ENCODE measurements at places on chromosomes 2 and 18.

GRCh38 chr2:136246086-136246669 is 128.2 kb upstream of the CXCR4 start:
- DNase-seq: no peak

GRCh38 chr2:10028988-10029874 is 14.1 kb upstream of the KLF11 start:
- peak; percentile 50 for DNase-seq

- no peak for DNase-seq
These were observed 280.5 kb upstream of the PIK3C3 start for GRCh38 chr18:41674506-41674905.

DNA sequence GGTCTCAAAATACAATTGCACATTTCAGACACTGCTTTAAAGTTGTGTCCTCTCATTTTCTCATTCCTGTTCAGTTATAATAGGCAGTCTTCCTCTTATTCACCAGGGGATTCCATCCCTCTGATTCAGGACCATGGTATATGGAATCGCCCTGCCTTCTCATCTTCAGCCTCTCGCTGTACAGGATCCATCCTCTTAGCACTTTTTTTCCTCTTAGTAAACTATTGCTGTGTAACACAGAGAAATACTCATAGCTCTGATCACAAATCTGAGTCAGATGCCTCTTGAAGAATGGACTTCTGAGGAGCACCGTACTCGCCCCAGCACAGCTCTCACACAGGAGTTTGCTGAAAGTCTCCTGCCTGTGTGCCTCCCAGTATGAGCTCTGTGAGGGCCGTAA is 11.3 kb downstream of the RMP24 start:
- no peak for DNase-seq

DNA sequence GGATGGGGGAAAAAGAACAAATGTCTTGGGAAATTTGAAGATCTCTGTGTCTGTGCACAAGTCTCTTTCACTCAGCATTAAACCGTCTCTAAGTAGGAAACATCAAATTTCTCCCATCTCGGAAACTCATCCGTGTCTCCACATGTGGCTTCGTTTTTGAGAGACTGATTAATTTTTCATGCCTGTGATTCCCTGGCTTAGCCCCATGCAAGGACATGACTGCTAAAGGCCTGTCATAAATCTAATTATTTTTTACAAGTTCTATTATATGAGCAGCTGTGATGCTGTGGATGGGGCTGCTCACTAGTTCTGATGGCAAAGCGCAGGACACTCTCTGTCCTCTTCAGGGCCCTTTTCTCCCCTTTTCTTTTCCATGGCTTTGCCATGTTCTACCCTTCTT is 129.1 kb downstream of the RGPD3 start:
- DNase-seq: no peak

- DNase-seq: no peak
These were observed 11.5 kb upstream of the NFATC1 start for GRCh38 chr18:79384151-79384807.

DNA sequence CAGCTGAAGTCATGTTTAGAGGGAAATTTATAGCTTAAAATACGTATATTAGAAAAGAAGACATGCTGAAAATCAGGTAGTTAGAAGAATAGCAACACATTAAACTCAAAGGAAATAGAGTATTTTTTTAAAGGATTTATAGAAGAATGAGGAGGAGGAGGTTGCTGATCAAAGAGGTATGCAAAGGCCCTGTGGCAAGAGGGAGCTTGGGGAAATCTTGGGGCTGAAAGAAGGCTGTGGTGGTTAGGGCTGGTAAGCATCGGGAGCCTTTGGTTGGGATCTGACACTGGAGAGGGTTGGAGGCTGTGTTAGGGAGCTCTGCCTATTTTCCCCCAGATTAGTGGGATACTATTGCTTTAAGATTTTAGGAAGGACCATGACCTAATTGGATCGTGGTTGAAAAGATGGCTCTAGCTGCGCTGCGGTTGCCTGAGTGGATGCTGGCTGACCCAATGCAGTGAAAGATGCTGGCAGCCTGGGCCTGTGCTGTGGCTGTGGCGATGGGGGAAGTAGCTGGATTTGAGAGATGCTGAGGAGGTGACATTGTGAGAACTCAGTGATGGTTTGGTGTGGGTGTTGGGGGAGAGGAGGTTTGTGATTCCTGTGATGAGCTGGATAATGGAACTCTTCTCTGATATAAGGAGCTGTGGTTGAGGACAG is 11.7 kb downstream of the DGKD start:
- no peak for DNase-seq

GRCh38 chr2:235740821-235741220 is 247.0 kb downstream of the AGAP1 start:
- no peak for DNase-seq

- DNase-seq: no peak
These were observed 45.9 kb upstream of the ASAP2 start for GRCh38 chr2:9160732-9161131.

DNA sequence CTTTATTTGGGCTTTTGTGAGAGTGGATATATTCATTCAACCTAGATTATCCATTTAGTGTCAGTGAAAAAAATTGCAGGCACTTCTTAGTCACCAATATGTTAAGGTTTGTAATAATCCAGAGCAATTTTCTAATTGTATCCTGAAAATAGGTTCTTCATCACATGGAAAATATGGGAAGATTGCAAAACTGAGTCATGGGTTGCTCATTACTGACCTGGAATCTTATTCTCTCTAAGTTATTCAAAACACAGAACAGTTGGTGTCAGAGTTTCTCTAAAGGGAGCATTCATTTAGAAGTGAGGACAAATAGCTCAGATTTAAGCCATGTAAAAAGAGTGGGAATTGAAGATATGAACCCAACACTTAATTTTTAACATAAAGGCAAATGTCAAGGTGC is 181.3 kb downstream of the IKZF2 start:
- no peak for DNase-seq

DNA sequence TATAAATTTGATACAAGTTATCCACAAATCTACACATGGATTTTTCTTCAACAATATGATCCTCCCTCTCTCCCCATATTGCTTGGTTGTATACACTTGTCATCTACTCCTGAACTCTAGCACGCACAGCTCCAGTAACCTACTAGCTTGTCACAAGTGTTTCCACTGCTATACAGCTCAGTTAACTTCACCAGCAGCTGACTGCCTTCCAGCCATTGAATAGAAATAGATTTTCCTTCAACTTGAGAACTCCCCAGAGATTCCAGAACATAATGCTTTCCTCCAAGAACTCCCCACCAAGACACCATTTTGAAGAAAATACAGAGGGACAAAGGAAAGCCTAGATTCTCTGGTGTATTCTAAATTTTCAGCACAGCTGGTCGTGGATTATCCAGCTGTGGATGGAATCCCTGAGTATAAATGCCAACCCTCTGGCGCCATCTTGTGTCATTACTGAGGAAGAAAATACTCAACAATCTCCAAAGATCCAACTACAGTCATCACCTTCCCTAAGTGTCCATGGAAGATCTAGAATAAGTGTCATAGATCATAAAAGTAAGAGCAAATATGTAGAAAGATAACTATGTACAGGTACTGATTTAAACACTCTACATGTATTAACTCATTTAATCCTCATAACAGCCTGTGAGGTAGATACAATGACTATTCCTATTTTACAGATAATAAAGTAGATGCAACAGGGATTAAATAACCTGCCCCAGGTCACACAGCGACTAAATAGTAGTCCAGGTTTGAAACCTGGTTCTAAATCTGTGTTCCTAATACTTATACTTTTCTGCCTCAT is 156.7 kb downstream of the ARHGAP28 start:
- no peak for DNase-seq

GRCh38 chr18:8709248-8710059 is 4.1 kb downstream of the MTCL1 start:
- DNase-seq: no peak

- DNase-seq: no peak
These were observed 30.4 kb downstream of the ADAM17 start for GRCh38 chr2:9525266-9525665.

GRCh38 chr2:88161446-88162244 is 8.5 kb upstream of the THNSL2 start:
- DNase-seq: no peak

DNA sequence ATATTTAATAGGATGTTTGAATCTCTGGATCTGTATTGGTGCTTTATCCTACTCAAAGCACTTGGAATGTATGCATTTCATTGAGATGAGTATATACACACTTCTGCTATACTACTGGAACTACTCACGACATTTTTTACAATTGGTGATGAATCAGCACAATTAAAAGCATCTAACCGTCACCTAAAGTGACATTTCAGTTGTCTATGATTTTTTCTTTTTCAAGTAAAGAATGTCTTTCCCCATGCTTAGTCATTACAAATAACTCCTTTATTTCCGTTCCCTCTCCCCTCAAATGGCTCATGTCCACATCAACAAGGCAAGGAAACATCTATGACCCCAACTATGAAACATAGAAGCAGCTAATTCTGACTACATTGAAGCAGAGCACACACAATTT is 77.3 kb downstream of the CLIP4 start:
- DNase-seq: no peak

- no peak for DNase-seq
These were observed 142.7 kb upstream of the ST6GAL2 start for GRCh38 chr2:107028661-107029060.

GRCh38 chr18:61894751-61895524 is 2.1 kb upstream of the RNF152 start:
- DNase-seq: no peak

- DNase-seq: no peak
These were observed 28.2 kb upstream of the GATA6 start for GRCh38 chr18:22141211-22141610.

DNA sequence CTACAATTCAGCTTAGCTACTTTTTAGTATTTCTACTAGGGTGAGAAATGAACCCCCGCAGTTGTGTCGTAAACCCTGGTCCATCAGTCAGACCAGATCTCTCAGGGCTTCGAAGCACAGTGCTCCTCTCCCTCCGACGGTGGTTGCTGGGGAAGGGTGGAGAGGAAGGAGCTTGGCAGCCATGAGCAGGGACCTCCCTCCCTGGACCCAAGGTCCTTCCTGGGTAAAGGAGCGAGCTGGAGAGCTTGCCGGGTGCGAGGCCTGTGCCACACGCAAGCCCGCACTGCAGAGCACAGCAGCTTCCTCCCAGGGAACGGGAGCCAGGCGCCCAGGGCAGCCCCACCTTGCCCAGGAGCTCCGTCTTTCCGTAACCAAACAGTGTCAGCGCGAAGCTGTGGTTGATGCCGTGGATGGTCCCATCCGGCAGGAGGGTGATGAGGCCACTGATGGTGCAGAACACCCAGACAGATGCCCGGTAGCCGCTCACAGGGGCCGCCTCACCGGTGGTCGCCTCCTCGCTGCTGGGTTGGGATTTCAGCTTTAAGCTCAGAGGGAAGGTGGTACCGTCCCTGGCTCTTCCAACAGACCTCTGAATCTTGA is 12.5 kb downstream of the PASK start:
- DNase-seq: no peak

DNA sequence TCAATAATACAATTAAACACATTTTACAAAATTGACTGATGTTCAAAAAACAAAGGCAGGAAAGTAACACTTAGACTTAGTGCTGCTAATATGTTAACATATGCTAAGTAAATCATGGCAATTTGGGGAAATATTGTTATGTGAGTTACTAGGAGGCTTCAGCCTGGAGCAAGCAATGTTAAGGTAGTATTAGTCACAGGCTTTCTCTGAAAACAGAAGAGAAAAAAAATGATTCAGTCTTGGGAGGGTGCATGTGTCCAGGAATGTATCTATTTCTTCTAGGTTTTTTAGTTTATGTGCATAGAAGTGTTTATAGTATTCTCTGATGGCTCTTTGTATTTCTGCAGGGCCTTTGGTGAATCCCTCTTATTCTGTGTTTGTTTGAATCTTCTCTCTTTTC is 345.8 kb upstream of the TFPI start:
- DNase-seq: no peak

- peak; percentile 19 for DNase-seq
These were observed 111.8 kb downstream of the FSHR start for GRCh38 chr2:49042488-49042887.

- no peak for DNase-seq
These were observed 45.9 kb upstream of the FAM117B start for GRCh38 chr2:202588647-202589581.

DNA sequence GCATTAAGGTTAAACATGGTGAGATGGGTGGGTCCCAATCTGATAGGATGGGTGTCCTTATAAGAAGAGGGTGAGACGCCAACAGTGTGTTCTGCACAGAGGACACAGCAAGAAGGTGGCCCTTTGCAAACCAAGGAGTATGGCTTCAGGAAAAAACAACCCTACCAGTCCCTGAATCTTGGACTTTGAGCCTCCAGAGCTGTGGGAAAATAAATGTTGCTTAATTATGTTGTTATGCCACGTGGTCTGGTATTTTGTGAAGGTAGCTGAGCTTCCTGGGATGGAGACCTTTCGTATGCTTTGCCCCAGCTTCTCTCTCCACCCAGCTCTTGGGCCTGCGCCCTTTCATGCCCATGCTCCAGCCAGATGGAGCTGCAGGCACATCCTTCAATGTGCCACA is 114.2 kb upstream of the EPC2 start:
- no peak for DNase-seq

- no peak for DNase-seq
These were observed 415.8 kb upstream of the ZEB2 start for GRCh38 chr2:144935736-144936135.

DNA sequence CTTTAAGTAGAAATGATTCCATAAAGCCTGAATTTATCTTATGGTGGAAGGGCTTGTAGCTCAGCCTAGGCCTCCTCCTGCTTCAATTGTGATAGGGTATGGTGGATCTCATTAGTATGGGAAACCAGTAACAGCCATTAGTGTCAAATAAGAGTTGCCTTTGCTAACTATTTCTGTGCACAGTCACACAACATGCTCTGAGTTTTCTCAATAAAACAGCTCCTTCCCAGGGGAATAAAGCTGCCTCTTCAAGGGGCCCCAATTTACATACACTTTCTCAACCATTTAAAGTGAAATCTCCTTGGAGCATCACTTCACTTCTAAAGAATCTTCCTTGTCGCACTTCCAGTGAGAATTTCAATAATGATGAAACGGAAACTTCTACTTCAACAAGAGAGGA is 53.4 kb downstream of the KLF7 start:
- DNase-seq: no peak

Measured in GM06990 (cell line).